A549 treated with Mapracorat at 1 μM for 4 hours (cell line): ENCODE measurements at places on chromosomes 7 and 10. TPM values are rescaled to one million over a fixed set of nuclear protein-coding genes. Genes with fewer than 3 reads are reported as not detected.

The GIMAP7 gene
- not detected in 5 replicates for total RNA-seq

The PAX4 gene
- total RNA-seq: not detected in 5 replicates

The ARPC1B gene
- 276 to 303 TPM (median 289 TPM) in 5 replicates for total RNA-seq

The FEZF1 gene
- not detected in 5 replicates for total RNA-seq
